ENCODE measurements at places on chromosomes 12 and 14. TPM values are rescaled to one million over a fixed set of nuclear protein-coding genes. Genes with fewer than 3 reads are reported as not detected.

RPL10L gene
- total RNA-seq: not detected

DNAI7 gene
- total RNA-seq: not detected

GPD1 gene
- total RNA-seq: not detected

DNA sequence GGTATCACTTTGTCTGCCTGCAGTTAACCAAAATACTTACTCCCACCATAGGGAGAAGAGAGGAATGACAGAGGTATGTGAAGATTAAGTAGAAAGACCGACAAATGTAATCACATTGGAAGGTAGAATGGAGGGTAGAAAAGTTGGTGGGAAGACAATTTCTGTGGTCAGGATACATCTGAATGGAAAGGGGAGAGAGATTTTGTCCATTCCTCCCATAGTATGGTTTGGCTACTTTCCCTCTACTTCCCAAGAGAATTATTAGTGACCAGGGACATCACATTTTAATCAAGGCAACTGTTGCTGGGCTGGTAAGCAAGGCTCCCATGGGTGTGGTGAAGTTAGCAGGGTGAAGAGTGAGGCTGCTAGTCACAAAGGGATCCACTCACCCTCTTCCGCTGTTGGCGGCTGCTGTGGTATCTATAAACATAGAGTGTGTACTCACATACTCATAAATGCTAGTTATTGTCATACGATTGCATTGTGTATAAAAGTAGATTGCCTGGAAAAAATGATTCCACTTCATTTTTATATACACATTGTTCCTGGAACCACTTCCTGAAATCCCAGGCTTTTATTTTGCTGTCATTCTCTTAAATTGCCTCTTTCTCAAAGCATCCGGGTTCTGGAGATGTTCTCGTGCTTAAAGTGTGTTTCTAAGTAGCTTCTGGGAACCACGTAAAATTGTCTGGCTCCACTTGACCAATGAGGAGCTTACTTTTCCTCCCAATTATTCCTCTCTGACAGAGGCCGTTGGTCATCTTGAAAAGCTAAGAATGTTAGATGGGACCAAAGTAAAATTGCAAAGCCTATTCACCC lies 413.1 kb downstream of the ZFP36L1 start:
- DNase-seq: no peak

DNA sequence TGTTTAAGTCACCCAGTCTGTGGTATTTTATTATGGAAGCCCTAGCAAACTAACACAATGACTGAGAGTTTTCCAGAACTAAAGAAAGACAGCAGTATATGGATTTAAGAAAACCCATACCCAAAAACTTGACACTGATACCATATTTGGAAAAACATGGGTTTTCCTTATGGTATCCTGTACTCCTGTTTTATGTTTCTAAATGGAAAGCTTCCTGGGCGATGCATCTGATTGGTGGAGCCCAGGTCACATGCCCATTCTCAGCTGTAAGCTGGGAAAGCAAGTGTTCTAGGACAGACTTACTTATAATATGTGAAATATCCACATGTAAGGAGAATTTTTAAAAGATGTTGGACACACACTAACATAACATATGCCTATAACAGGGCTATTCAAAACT lies 4.5 kb upstream of the RNASE4 start:
- no peak for DNase-seq

DNA sequence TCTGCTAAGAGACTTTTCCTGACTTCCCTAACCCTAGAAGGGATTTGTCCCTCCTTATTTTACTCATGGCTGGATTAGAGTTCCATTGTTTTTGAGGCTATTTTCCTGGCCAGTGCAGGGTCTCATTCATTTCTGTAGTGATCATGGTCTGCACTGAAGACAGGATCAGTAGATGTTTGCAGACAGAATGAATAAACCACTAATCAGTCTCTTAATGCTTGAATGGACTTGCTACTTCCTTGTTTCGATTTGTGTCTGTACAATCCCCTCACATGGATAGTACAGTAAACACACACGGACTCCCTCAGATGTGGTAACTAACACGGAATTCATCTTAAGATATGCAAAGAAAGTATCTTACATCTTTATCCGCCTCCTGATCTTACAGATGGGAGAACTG lies 102.6 kb upstream of the PRB2 start:
- DNase-seq: no peak
